ENCODE measurements at places on chromosomes 16 and 17. TPM values are rescaled to one million over a fixed set of nuclear protein-coding genes. Genes with fewer than 3 reads are reported as not detected.

- DNase-seq = no peak
Observed at GRCh38 chr17:31226950-31227349, 70.1 kb downstream of the OMG start.

GRCh38 chr16:17213025-17213424 lies 257.7 kb downstream of the XYLT1 start:
- no peak for DNase-seq

P3H4 gene
- 39.5 TPM for polyA plus RNA-seq

DNA sequence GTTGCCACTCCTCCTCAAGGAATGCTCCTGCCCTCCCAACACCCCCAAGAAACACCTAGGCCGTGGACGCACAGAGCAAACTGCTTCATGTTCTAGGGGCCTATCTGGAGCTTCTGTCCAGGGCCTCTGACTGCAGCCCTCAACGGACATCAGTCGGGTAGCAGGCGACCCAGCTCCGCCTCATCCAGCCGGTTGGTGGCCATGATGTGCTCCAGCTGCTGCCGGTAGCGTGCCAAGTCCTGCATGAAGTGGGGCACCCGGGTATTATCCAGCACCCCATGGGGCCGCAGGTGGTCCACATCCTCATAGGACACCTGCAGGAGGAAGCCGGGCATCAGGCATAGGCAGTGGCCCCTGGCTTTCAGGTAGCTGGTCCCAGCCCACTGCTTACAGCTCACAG lies 6.3 kb downstream of the NOL3 start:
- DNase-seq = no peak

NKD1 gene
- polyA plus RNA-seq = 9.0 TPM

GRCh38 chr16:21205303-21205702 lies 6.1 kb downstream of the ZP2 start:
- DNase-seq = no peak

DNA sequence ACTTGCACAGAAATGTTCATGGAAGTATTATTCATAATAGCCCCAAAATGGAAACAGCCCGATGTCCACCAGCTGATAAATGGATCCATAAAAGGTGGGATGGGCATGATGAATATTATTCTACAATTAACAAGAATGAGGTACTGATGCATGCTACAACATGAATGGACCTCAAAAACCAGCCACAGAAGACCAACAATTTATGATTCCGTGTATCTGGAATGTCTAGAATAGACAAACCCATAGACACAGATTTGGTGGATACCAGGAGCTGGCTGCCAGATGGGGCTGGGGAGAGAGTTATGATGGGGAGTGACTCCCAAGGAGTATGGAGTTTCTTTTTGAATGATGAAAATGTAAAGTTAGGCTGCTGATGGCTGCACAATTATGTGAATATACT lies 10.8 kb upstream of the NAGLU start:
- DNase-seq = no peak

- DNase-seq = no peak
Observed at GRCh38 chr17:6019959-6020358, 50.2 kb upstream of the WSCD1 start.

DNA sequence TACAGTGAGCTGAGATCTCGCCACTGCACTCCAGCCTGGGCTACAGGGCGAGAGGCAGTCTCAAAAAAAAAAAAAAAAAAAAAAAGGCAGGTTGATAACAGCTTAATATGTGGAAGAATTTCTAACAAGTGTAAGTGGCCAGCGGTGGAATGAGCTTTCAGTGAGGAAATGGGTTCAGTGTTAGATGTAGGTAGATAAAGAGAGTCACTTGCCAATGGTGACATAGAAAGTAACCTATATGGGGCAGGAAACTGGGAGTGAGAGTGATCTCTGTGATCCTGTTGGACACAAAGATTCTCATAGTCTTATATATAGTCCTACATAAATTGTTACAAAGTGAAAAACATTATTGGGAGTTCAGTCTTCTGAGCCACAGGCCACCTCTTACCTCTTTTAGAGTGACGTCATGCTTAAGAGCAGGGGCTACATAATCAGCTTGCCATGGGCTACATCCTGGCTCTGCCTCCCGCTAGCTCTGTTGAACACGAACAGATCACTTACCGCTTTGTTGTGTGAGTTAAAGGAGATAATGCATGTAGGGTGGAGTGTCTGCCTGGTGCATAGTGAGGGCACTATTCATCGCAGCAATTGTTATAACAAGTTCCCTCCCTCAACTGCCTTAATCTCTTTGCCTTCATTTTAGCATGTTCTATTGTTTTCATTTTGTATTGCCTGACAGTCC lies 110.2 kb upstream of the ELAC2 start:
- DNase-seq = no peak
